T-helper 9 cell (primary cell): ENCODE measurements at places on chromosomes 5 and 9.

- DNase-seq, result no peak
These were observed 10.3 kb downstream of the SLC28A3 start for GRCh38 chr9:84330246-84330645.

DNA sequence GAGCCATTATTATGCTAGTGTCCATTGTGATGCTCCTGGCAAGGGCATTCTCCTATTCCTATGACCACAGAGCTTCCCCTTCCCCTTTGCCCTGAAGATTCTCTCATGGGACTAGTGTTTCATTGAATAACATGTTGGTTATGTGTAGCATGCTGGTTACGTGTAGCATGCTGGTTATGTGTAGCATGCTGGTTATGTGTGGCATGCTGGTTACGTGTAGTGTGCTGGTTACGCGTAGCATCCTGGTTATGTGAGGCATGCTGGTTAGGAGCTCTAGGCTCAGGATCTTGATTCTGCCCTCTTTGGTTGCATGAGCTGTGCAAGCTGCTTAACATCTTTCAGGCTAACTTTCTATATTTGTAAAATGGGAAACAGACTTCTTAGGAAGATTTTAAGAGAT, 46.5 kb upstream of the GPR151 start:
- no peak for DNase-seq

- no peak for DNase-seq
These were observed 135.0 kb upstream of the GABRP start for GRCh38 chr5:170648541-170648940.

DNA sequence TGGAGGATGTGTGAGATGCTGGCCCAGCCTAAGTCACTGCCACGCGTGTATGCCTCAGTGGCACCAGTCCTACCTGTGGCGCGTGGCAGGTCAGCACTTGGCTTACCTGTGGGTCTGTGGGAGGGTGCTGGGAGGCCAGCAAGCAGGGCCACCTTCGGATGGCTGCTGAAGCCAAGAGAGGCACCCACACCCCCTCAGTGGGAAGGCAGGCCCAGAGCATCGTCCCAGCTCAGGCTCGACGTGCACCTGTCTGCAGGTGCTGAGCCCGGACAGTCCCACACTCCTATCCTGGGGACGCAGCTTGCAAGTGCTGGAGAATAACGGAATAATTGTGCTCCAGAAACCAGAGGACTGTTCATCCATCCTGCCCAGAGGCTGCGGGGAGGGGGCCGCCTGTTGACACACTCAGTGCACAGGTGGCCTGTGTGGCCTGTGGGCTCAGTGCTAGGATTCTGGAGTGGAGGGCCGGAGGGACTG, 24.0 kb downstream of the NKD2 start:
- no peak for DNase-seq

DNA sequence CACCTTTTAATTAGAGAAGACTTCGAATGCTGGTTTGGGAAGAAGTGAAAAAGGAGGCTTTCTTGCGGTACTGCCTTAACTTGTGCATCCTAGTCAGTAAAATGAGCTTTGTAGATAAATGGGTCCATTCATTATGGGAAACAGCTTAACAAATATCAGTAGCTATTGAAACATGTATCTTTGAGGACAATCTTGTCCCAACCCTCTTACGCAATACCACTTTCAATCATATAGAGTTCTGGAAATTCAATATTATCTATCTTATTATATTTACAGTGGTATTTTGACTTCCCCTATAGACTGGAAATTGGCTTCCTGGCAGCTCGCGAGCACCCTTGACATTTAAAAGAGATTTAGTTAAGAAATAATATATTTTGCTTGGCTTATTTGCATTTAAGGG, 565.8 kb upstream of the NUDT12 start:
- DNase-seq, result no peak

- DNase-seq, result no peak
These were observed 193.9 kb downstream of the MEF2C start for GRCh38 chr5:88688984-88689667.

GRCh38 chr5:100551183-100551582, 16.0 kb downstream of the FAM174A start:
- no peak for DNase-seq

- DNase-seq, result peak; percentile 83
These were observed at the start of gene ZFP62 for GRCh38 chr5:180860887-180861822. Gene ZFP62, minus strand, starts transcription at chr5:180861276. Its CDS starts 57 bp downstream, at chr5:180861219.

GRCh38 chr5:120463006-120463680, 957 bp upstream of the PRR16 start:
- no peak for DNase-seq

- DNase-seq, result no peak
These were observed 63.8 kb upstream of the S1PR3 start for GRCh38 chr9:88927510-88927909.

GRCh38 chr5:142994218-142994617, 224.0 kb downstream of the ARHGAP26 start:
- DNase-seq, result no peak

DNA sequence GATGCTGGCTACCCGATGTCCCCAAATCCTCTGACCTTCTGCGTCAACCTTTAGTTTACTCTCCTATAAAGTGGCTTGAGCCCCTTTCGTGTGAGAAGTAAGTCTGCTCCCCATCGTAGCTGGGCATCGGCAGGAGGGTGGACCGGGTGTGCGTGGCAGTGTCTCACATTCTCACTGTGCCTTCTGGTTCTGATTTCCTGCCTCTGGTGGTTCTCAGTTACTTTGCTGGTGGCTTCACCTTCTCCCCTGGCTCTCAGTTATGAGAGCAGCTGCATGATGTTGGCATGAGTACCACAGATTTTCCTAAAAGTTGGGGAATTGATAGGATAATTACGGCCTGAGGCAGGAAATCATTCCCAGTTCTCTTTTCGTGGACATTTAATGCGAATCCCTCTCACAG, 47.0 kb upstream of the RPS23 start:
- no peak for DNase-seq

- no peak for DNase-seq
These were observed 167.6 kb upstream of the MAP1B start for GRCh38 chr5:71939452-71940230.

DNA sequence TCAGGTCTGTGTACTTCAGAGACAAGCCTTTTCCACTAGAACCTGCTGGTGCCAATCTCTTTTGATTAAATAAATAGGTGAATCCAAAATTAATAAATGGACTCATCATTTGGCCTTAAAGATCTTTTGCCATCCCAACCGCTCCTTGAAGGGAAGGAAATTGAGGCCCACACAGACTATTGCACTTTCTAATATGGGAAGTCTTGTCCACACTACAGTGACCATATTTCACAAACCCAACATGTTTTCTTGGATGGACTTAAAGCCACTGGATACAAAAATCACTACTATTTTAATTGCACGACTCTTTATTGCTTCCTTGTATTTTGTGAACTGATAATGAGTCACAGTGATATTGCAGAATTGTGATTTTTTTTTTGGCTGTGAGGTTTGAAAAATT, 135.0 kb downstream of the DIRAS2 start:
- no peak for DNase-seq

DNA sequence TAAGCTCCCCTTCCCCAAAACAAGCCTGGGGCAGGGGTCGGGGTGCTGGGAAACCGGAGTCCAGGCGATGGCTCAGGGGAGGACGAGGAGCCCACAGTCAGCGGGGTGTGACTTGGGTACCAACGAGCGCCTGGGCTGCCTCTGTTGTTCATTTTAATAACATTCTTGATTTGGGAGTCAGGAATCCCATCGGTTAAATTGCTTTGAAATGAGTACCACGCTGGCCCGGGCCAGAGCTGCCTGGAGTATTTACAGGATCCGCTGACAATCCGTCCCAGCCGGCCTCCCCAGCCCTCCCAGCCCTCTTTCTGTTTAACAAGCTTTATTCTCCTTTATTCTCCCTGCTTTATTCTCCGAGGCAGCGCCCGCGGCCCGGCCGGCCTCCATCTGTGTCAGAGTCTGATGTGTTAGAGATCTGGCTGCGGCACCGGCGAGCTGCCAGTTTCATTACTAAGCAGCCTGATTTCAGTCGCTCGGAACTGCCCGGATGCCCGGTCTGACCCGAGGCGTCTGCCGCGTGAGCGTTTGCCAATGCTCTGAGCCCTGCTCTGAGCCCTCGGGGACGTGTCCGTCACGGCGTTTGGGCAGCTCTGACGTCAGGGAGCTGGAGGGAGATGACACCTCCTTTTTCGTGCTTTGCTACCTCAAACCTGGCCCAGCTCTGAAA, 16.5 kb upstream of the QRFP start:
- DNase-seq, result no peak

DNA sequence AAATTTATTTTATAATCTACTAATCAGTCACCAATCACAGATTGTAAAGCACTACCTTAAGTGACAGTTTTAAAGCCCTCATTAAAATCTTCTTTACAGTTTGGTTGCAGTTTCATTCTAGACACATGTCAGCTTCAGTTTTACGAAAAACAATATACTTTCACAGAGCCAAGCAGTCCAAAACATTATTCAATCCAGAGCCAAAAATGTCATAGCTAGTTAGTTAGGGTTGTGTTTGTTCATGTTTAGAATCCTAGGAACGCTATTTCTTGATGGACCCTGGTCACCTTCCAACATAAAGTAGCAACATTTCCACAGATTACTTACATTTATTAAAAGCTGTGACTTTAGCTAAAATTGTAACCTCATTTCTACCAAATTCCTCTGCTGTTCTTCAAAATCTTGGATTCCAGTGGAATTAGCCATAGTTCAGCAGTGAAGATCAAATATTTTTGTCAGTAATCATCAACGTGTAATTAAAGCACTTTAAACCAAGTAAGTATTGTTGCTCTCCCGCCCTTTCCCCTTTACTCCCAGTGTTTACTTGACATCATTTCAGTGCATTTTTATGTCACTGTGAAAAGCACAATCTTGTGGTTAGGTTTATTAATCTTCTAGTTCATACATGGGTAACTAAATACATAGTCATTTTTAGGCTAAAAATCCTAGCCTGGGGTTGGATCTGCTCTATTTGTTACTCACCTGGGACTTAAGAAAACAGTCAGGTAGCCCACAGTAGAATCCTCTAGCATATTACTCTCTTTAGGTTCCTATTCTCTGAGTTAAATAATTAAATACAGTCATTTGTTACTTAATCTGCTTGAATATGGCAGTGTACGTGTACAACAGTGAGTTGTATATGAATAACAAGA, 74.3 kb downstream of the NIPBL start:
- DNase-seq, result no peak

GRCh38 chr9:32177396-32177795, 207.0 kb upstream of the ACO1 start:
- no peak for DNase-seq

DNA sequence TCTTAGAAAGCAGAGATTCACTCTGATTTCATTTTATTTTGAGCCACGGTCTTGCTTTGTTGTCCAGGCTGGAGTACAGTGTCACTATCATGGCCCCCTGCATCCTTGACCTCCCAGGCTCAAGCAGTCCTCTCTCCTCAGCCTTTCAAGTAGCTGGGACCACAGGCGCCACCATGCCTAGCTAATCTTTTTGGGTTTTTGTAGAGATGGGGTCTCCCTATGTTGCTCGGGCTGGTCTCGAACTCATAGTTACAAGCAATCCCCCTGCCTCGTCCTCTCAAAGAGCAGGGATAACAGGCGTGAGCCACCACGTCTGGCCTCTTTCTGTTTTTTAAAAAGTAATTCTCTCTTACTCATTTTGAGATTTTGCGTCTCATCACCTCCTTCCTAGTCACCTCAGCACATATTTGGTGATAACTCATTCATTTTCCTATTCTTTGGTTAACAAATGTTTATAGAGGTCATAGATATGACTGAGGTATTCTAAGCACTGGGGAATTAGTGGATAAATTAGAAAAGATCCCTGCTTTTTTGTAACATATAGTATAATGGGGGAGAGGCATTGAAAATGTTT, 10.8 kb upstream of the DCP2 start:
- DNase-seq, result no peak

GRCh38 chr9:136372561-136373299, 739 bp downstream of the CARD9 start:
- no peak for DNase-seq

GRCh38 chr5:36606036-36606427, 374 bp upstream of the SLC1A3 start:
- no peak for DNase-seq

DNA sequence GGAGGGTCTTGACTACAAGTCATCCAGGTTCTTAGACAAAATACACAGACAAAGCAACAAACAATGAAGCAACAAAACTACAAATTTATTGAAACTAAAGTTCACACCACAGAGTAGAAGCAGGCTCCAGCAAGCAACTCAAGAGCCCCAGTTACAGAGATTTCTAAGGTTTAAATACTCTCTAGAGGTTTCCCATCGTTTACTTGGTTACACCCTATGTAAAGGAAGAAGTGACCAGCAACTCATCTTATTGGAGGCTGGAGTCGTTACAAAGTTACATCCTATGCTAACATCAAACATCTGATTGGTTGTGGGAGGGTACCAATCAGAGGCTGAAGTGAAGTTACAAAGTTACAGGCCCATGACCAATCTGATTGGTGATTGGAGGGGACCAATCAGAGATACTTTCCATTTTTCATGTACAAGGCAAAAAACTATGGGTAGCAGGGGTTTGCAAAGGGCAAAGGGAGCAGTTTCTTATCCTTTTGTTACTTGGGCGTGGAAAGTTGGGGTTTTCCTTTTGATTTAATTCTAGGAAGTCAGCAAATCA, 2292.6 kb upstream of the C9orf72 start:
- no peak for DNase-seq

DNA sequence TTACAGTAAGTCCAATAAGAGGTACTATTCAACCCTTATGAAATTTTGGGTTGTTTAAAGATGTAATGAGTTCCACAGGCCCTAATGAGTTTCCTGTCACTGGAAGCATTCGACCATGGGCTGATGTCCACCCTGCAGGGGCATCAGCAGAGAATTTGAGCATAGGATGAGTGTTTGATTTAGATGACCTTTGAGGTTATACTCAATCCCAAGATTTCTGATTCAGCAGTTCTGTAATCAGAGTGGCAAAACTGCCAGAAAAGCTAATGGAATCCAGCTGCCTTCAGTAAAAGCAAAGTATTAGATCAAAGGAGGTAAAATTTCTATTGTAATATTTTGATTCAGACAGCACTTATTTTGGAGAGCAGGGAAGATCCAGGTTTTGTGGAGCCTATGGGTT, 68.3 kb downstream of the COX7C start:
- no peak for DNase-seq

GRCh38 chr5:132470010-132470392, 20.6 kb downstream of the IRF1 start:
- no peak for DNase-seq
